ENCODE measurements at places on chromosomes 16 and 17.
A peak's percentile ranks its signal among the peaks of the same experiment; 100 is the strongest.

GRCh38 chr17:50221266-50221863 lies 19.9 kb upstream of the COL1A1 start:
- no peaks in the 10 kb centered on the region for H3K27me3 ChIP-seq
- no peak overlapping the region for H3K4me3 ChIP-seq
- no peak overlapping the region for H3K27ac ChIP-seq
- H3K4me1 ChIP-seq, result peaks cover 25% of the 10 kb centered on the region
- no peaks in the 10 kb centered on the region for H3K36me3 ChIP-seq

- no peaks in the 10 kb centered on the region for H3K36me3 ChIP-seq
- no peaks in the 10 kb centered on the region for H3K4me1 ChIP-seq
- H3K4me3 ChIP-seq, result no peak overlapping the region
- H3K27ac ChIP-seq, result no peak overlapping the region
- DNase-seq, result no peak
These were observed 690.1 kb downstream of the WWOX start for GRCh38 chr16:78789561-78789960.

DNA sequence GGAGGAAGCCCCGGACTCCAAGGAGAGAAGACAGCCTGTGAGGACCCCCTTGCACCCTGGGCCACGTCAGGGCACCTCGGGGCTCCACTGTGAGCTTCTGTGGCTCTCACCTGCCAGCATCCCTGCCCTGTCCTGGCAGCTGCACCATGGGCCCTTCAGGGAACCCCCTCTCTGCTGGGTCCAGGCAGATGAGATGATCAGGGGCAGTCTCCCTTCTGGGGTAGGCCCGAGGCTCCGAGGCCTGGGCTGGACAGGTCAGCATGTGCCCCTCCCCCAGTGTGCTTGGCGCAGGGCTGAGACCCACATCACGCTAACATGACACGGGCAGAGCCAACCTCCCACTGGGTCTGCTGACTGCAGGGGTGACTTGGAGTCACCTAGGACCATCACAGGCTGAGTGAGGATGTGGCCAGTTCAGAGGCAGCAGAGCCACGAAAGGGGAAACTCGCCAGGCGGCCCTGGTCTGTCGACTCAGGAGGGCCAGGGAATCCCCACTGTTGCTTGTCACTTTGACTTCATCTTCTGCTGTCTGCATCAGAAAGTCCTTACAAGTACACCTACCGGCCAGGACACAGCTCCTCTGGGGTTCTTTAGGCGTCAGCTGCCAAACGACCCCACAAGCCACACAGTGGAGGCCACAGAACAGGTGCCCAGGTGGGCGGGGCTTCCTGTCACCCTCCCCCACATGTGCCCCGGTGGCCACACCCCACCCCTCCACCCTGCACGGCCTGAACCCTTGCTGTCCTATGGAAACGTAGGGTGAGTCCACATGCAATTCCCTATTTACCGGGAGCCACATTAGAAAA lies 2.2 kb downstream of the GALNS start:
- H3K27ac ChIP-seq, result no peak overlapping the region
- peaks cover 9% of the 10 kb centered on the region for H3K36me3 ChIP-seq
- H3K4me3 ChIP-seq, result no peak overlapping the region
- H3K4me1 ChIP-seq, result peaks cover 19% of the 10 kb centered on the region
- no peak for DNase-seq

- H3K4me3 ChIP-seq, result no peak overlapping the region
- DNase-seq, result peak; percentile 62
- H3K27me3 ChIP-seq, result no peaks in the 10 kb centered on the region
These were observed 23.4 kb upstream of the MPO start for GRCh38 chr17:58303971-58304749.

DNA sequence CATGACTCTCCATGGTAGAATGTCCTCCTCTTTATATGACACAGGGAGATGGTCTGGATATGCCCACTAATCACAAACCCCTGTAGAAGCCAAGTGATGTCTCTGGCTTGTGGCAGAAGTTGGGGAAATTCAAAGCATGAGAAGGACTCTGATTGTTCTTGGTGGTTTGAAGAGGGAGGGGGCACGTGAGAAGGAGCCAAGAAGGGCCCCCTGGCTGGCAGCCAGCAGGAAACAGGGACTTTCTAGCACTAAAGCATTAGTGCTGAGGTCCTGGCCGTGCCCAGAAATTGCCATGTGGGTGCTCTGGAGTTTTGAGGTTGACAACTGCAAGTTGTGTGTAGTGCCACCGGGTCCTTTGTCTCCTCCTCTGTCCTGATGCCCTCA lies 199.9 kb downstream of the LGALS9B start:
- DNase-seq, result no peak
- no peak overlapping the region for H3K27ac ChIP-seq
- no peak overlapping the region for H3K4me3 ChIP-seq
- no peaks in the 10 kb centered on the region for H3K27me3 ChIP-seq

All from HCT116 (cell line).